A549 (cell line): ENCODE measurements at places on chromosomes 11 and 22.

- peak; percentile 80 for DNase-seq
These were observed 8.7 kb downstream of the PTH start for GRCh38 chr11:13486926-13487660.

DNA sequence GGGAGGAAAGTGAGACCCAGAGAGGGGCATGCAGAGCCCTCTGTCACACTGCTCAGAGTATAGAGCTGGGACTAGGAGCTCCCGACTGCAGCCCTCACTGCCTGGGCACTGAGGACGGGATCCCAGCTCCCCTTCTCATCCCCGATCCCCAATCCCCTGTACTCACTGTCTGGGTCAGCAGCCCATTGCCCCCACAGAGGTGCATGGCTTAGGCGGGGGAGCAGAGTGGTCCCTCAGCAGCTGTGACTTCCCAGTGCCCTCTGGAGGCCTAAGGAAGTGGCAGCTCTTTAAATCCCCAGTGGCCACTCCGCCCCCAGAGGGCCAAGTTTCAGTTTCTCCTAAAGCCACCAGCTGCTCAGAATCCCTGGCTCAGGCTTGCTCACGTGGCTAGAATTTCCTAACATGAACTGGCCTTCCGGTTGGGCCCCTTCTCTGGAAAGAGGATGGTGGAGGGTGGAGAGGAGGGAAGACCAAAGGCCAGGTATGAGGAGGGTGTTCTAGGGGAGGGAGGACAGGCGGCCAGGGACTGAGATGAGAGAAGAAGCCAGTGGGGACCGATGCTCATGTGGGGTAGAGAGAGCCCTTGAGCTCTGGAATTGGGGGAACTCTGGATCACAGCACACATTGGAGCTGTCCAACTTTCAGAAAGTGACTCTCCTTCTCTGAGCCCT, at the start of gene BATF2:
TSS of gene BATF2 (minus strand) at position 262 of the 671 bp plus-strand sequence. CDS start at position 205, 57 bp downstream.
- peak; percentile 76 for DNase-seq

- no peak for DNase-seq
These were observed 251.2 kb downstream of the FAT3 start for GRCh38 chr11:92475819-92476218.

GRCh38 chr11:33891714-33892327, at the start of gene LMO2:
TSS of gene LMO2 (minus strand) at chr11:33892076. CDS start at chr11:33869716, 22,360 bp downstream.
- DNase-seq = no peak

DNA sequence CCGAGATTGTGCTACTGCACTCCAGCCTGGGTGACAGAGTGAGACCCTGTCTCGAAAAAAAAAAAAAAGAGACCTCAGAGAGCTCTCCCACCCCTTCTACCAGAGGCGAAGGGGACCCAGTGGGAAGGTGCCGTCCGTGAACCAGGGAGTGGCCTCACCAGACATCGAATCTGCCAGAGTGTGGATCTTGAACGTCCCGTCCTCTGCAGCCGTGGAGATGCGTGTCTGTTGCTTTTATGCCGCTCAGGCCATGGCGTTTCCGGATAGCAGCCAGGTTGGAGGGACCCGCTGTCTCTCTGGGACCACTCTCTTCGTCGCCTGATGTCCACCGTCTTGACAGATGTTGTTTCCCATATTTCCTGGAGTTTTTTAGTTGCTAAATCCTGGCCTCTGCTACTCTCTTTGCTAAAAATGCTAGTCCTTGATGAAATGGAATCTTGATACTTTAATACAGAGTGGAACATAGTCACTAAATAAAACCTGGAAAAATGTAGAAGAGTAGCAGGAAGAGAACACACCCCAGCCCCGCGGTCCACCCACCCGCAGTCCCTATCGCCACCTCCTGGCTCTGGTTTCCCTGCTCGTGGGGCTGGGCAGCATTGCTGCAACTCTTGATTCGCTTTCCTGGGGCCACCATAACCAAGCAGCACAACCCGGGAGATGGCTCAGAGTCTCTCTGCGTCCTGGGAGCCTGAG, 12.0 kb upstream of the MUC6 start:
- no peak for DNase-seq

DNA sequence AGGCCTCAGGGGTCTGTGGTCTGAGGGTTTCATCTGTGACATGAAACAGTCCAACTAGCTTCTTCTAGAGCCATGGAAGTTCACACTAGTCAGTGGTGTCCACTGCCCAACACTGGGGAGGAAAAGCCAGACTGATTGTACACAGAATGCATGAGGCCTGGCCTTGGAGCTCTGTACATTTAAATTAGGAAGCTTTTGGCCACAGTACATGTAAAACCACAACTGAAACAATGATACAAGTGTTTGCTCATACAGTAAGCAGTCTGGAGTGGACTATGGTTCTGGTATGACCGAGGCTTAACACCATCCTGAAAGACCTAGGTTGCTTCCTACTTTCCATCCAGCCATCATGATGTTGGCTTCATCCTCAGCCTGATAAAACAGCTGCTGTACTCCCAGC, 73.8 kb upstream of the SESN3 start:
- DNase-seq = no peak

- DNase-seq = no peak
These were observed 23.1 kb upstream of the RTN4R start for GRCh38 chr22:20291249-20291586.

GRCh38 chr11:97361812-97362378, 972.1 kb downstream of the JRKL start:
- DNase-seq = no peak

- peak; percentile 11 for DNase-seq
These were observed 88.1 kb downstream of the TP53I11 start for GRCh38 chr11:44862558-44863101.

DNA sequence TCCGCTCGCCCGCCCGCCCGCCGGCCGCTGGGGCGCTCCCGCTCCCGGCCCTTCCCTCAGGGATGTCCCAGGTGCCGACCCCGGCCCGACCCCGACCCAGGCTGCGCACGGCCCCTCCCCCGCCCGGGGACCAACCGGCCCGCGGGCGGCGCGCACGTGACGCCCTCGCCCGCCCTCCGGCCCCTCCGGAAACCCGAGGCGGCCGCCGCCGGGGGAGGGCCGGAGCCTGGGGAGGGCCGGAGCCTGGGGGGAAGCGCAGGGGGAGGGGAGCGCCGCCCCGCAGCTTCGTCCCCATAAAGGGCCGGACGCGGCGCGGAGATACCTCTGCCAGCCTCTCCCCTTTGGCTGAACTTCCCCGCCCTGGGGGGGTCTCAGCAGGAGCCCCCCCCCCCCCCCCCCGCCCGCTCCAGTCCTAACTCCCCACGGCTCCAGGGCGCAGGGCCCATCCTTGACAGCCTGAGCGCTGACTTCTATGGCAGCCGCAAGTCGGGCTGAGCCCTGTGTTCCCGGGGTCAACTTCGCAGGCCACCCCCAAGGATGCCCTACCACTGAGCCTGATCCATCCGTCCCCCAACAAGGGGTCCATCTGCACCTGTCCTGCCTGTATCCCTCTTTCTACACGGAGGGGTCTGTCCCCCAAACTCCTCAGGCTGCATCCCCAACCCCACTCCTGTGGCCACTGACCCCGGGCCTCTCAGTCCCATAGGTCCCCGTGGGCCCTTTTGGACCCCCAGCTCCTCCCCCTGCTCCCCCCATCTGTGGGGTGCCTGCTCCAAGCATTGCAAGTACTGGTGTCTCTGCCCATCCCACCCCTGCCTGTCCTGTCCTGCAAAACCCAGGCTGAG, at the start of gene MAPK12:
TSS of gene MAPK12 (minus strand) at position 69 of the 845 bp plus-strand sequence. CDS start 174 bp downstream, outside the sequence.
- no peak for DNase-seq

DNA sequence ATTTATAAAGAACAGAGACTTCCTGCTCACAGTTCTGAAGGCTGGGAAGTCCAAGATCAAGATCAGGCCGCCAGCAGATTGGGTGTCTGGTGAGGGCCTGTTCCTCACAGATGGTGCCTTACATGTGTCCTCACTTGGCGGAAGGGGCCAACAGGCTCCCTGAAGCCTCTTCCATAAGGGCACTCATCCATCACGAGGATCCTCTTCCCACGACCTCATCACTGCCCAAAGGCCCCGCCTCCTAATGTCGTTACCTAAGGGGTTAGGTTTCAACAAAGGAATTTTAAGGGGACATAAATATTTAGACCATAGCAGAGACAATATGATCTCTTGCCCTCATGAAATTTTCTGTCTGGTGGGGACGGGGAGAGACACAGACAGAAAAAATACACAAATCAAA, 18.6 kb downstream of the TP53AIP1 start:
- no peak for DNase-seq

DNA sequence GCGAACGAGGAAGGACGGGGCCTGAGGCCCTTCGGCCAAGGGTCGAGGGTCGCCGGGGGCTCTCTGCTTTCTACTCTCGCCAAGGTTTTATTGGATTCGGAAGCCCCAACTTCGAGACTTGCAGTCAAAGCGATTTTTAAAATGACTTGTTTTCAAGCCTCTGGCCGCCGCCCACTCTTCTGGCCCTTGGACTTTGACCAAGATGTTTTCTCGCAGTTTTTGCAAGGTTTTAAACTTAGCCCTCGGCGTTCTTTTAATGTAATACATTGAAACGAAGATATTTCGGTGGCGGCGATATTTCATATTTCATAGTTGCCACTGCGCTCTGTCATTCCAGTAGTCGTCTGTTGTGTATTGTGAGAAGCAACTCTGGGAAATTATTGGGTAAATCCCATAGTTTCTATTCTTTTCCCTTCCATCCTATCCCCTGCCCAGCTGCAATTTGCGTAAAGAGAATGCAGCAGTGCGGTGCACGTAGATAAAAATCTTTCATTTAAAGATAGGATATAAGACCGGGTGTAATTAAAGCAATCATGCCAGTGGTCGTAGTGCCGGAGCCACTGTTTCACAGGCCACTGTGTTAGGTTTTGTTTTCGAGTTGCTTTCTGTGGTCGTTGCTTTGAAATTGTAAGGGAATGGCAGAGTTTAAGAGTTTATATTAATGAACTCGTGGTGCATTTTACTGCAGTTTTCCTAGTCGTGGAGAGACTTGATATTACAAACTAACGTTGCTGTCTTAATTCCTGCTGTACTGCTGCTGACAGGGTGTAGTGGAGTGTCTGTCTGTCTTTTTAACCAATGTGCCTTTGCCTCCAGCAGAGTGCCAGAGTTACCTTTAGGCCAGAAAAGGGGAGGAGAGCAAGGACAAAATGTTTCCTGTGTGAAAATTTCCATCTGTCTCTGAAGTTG, 702 bp downstream of the BIRC2 start:
- DNase-seq = no peak

GRCh38 chr11:67366546-67366945, 6.9 kb downstream of the CLCF1 start:
- DNase-seq = no peak

DNA sequence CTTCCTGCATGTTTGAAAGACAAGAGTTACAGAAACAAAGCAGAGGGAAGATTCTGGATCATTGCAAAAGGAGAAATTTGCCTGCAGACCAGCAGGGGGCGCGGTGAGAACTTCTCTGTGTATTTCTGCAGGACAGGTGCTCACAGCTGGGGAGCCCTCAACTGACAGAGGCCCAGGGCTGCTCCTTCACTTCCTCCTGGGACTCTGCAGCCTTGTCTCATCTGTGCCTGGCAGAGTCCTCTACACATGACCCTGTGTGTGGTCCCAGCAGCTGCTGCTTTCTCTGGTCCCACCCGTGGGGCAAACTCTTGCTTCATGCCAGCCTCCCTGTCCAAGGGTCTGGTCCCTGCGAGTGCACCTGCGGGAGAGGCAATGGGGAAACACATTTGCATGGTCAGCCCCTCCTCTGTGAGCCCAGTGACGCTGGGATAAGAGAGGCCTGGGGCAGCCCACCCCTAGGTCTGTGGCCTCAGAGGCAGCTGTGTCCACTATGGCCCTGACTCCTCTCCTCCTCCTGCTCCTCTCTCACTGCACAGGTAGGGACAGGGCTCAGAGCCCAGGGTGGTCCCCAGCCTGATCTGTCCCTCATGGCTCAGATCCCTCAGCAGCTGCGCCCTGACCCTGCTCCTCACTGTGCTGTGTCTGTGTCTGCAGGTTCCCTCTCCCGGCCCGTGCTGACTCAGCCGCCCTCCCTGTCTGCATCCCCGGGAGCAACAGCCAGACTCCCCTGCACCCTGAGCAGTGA, 43.2 kb upstream of the VPREB1 start:
- DNase-seq = peak; percentile 48

GRCh38 chr11:1466784-1467183, 19.8 kb downstream of the MOB2 start:
- no peak for DNase-seq

GRCh38 chr22:43297270-43298061, 45.7 kb downstream of the SCUBE1 start:
- DNase-seq = no peak

DNA sequence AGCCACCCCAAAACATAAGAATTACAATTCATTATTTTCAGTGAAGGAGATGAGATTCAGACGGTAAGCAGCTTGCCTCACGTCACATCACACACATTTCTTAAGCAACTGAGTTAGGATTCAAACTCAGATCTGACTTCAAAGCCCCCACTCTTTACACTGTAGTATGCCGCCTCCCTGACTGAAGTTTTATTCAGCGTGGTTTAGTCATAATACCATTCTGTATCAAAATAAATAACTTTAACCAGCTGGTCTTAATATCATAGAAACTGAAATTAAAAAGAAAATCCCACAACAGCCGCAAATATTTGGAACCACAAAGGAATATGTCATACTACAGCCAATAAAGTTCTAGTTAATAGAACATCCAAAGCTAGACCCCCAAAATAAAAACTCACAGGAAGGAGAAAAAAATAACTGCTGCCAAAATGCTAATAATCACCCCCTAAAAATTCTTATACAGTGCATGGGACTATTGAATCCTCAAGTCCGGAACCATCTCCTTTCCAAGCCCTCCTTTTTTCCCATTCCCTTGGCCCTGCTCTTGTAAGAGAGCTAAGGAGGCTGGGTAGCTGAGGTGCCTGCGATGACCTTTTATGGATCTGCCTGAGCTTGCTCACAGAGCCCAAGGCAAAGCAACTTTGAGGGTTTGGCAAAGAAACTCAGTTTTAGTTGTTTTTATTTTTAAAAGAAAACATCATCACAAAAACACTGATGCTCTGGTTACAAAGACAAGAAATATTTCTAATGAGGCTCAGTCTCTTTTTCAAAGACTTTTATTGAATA, 334.5 kb downstream of the TTC28 start:
- DNase-seq = no peak

DNA sequence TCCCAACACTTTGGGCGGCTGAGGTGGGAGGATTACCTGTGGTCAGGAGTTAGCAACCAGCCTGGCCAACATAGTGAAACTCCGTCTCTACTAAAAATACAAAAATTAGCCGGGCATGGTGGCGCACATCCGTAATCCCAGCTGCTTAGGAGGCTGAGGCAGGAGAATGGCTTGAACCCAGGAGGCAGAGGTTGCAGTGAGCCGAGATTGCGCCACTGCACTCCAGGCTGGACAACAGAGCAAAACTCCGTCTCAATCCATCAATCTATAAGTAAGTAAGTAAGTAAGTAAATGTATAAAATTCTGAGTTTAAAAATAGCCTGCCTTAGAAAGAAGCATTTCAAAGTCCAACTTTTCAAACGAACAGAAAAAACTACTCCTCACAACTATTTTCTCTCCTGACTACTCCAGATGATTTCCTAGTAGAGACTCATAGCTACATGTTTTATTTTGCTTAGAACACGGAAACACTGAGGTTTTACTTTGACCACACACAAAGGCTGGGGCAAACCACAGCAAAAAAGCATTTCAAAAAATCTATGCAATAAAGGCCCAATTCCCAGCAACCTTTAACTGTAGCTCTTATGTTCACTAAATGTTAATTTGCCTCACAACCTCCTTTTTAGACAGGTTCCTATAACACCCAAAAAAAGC, 16.3 kb downstream of the SPTY2D1 start:
- DNase-seq = no peak
